Fibroblast of skin of right biceps (primary cell): ENCODE measurements at places on chromosomes 1 and 21.

- no peak for DNase-seq
Measured at GRCh38 chr1:31570228-31570627, 6.1 kb upstream of the TINAGL1 start.

DNA sequence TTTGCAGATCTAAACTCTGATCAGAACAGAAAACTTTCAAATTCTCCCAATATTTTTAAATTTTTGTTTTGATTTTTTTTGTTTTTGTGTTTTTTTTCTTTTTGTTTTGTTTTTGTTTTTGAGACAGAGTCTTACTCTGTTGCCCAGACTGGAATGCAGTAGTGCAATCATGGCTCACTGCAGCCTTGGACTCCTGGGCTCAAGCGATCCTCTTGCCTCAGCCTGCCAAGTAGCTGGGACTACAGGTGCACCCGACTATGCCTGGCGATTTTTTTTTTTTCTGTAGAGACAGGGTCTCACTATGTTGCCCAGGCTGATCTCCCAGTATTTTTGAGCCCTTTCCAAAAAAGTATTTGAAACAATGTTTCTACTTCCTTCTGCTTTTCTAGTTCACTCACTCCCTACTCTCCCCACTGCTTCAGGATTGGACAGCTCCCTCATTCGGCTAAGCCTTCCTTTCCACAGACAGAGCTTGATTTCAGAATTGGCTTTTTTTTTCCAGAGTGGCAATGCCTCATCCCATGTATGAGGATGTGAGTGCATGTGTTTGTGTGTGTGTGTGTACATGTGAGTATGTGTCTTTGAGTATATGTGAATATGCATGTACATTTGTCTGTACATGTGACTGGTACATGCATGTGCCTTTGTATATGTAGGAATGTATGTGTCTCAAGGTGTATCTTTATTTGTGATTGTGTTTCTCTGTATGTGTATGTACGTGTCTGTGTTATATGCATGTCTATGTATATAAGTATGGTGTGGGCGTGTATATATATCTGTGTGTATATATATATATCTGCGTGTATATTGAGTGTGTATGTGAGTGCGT, 11.9 kb downstream of the LHX4 start:
- DNase-seq, result no peak

DNA sequence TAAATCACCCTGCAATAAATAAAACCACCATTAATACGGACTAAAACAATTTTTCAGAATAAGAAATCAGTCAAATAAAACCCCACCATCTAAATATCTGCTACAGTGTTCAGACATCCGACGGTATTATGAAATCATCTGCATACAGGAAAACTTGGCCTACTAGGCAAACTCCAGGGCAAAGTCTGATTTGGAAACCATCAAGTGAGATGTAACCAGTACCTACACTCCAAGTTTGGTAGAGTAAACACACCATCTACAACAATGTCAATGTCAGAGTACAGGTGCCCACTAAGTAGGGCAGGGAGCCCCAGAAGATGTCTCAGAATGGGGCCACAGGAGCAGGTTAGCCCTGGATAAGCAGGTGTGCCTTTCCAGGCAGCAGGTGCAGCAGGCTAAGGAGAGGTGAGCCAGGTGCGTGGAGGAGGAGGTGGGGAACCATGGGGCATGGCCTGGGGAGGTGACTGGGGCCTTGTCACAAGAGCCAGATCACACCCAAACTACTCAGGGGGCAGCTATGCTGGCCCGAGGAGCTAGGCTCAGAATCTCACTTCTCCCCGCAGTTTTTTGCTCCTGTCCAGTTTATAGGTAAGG, 59.6 kb downstream of the CAPZB start:
- no peak for DNase-seq

DNA sequence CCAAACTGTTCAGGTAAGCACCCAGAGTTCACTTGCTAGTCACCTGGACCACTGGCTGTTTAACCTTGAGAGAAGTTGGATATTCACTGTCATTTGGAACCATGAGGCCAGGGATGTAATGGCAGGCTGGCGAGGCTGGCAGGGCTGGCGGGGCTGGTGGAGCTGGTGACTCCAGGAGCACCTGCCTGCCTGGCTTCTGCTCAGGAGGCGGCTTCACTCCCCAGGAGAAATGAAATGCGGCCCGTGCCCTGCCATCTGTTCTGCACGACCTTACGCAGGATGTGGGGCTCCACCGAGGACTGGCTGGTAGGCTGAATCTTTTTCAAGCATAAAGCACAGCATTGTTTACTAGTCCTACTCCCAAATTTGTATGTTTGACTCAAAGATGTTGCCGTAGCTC, 22.7 kb upstream of the MX1 start:
- no peak for DNase-seq

- no peak for DNase-seq
Measured at GRCh38 chr1:208551024-208551423, 306.8 kb upstream of the PLXNA2 start.
